Dermis blood vessel endothelial cell (primary cell): ENCODE measurements at places on chromosomes 1 and 21.

GRCh38 chr1:42736152-42736551, 3.9 kb downstream of the CLDN19 start:
- peak; percentile 20 for DNase-seq

- no peak for DNase-seq
These were observed 4.0 kb downstream of the TFF3 start for GRCh38 chr21:42311160-42311559.

DNA sequence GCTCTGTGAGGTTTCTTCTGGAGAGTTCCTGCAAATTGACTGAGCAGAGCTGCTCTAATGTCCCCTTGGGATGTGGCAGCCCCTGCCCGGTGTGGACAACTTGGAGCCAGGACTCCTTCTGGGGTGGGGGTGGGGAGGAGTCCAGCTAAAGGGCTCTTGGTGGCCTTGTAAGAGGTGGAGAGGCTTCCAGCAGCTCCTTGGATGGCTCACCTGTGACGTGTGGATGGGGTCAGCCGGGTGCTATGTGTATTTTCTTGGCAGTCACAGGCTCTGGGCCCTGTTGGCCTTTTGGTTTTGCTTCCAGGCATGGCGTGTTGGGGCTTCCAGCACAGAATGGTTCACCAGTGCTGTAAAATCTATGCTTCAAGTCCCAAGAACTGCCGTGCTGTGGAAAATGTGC, 38.2 kb downstream of the TRAPPC10 start:
- DNase-seq, result no peak

- DNase-seq, result no peak
These were observed 9.5 kb downstream of the DENND2D start for GRCh38 chr1:111190931-111191451.

DNA sequence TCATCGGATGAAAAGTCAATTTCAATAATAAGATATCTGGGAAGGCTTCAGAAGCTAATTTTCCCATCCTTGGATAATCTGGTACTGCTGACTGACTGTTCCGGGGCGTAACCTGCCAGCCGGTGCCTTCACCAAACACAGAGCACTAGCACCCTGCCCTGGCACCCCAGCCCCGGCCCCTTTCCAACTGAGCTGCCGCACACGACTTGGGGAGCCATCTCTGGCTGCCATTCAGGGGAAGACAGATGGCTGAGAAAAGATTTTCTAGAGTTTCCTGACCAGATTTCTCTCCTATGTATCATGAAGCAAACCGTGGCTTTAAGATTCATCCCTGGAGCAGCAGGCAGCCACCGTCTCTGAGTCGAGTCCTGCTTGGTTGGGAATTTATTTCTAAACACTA, 96.0 kb upstream of the SYT6 start:
- DNase-seq, result no peak
